ENCODE measurements at places on chromosomes 11 and 22.
A peak's percentile ranks its signal among the peaks of the same experiment; 100 is the strongest.

- no peak for DNase-seq
Measured at GRCh38 chr11:72292106-72292785, 48.3 kb upstream of the PHOX2A start.

- no peak for DNase-seq
Measured at GRCh38 chr11:83970061-83970671, 684.0 kb upstream of the CCDC90B start.

- DNase-seq, result no peak
Measured at GRCh38 chr11:70883973-70884623, 368.3 kb downstream of the SHANK2 start.

- DNase-seq, result peak; percentile 92
Measured at GRCh38 chr22:29951791-29952413, 68.9 kb downstream of the MTMR3 start.

DNA sequence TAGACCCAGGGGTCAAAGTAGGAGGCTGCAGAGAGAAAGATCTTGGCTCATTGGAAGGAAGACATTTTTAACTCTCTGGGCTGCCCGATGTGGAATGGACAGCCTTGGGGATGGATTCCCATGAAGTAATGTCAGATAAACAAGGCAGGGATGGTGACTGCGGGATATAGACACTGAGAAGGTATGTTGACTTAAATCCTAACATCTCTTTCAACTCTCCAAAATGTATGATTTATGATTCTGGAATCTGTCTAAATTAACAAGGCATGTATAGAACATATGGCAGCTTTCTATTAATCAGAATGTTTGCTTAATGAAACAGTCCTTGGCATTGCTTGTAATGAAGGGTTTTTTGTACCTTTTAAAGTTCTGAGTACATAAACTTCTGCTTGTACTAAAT, 56.1 kb upstream of the VSTM5 start:
- no peak for DNase-seq

DNA sequence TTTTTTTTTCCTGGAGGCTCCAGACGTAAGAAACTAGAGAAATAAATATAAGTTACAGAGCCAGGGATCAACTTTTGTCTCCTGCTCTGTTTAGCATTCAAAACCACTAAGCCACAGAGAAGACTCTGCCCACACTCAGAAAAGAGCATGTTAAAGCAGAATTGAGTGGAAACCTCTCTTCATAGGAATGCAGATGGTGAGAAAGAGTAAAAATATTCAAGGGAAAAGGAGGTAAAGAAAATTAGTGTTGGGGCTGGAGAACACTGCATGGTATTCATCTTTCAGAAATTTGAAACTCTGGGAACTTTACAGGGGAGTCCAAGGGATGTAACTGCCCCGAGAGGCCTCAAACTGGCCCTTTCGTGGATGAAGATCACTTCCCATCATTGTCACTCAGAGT, 65.1 kb downstream of the CLMP start:
- DNase-seq, result no peak

- no peak for DNase-seq
Measured at GRCh38 chr11:120590472-120590871, 78.9 kb downstream of the GRIK4 start.

DNA sequence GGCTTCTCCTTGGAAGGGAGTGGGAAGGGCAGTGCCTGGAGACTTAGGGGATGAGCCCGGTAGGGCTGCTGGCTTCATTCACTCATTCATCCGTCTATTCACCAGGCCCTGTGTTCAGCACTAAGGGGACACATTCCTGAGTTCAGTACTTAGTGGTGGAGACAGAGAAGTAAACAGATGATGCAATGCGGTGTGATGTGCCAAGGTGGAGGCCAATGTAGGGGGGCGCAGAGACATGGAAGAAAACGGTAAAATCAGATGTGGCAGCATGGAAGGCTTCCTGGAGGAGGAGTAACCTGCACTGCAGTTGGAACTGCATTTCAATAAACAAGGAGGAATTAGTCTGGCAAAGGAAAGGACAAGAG, 21.3 kb downstream of the GRIK4 start:
- DNase-seq, result no peak

DNA sequence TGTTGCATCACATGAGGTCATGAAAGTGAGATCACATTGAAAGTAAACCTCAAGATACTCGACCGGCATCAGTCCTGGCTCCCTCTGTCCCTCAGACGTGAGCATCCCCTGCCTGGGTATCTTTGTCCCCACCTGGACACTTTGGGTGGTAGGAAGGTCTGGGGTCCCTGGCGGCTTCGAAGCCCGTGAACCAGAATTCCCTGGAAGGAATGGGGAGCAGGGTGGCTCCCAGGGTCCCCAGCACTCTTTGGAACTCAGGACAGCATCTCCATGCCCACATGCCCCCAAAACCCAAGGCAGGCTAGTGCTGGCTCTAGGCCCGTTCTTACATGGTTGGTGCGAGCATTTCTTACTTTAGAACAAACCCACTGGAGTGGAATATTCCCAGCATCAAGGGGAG, 7.5 kb downstream of the DERL3 start:
- DNase-seq, result no peak

GRCh38 chr11:5597953-5598352, 1.5 kb downstream of the TRIM6 start:
- no peak for DNase-seq

DNA sequence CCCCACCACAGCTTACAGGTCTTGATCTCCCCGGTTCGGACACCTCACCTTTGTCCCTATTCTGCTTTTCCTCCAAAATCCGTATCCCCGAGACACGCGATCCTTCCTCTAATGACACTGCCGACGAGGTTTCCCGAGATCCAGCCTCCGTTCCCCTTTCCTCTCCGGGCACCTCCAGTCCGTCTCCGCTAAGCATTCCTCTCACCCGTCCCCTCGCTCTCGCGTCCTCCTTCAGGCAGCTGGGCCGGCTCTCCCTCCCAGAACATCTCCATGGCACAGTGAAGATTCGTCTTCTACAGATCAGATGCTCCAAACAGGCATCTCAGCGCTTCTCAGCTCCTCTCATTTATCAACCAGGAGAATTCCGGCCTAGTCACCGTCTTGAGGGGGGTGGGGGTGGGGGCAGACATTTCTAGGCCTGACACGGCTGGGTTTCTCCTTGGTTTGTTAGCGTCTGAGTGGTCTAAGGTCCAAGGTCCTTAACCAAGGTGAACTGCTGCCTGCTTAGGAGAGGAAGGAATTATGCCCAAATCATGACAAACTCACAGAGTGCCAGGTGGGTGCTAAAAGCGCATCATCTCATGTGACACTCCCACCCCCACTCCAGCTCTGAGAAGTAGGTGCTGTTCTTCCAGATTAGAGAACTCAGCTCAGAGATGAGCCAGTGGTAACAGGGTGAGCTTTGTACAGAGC, at the start of gene SPTBN2:
TSS of gene SPTBN2 (minus strand) at position 524 of the 693 bp plus-strand sequence. CDS start 7,976 bp downstream, outside the sequence.
- DNase-seq, result no peak

DNA sequence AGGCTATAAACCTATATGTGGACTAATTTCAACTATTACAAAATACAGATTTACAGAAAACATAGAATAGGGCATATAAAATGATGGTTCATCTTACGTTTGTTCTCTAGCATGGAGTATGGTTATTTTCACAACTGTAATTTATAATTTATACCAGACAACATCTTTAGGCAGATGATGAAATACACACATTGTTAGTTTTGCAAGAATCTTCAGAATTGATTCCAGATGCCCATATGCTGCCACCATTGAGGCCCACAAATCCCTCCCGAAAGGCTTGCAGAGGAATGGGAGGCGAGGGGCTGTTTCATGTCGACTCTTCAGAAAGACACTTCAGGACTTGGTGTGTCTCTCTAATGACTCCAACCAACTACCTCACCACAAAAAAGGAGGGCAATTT, 6.2 kb downstream of the PTPN5 start:
- no peak for DNase-seq

DNA sequence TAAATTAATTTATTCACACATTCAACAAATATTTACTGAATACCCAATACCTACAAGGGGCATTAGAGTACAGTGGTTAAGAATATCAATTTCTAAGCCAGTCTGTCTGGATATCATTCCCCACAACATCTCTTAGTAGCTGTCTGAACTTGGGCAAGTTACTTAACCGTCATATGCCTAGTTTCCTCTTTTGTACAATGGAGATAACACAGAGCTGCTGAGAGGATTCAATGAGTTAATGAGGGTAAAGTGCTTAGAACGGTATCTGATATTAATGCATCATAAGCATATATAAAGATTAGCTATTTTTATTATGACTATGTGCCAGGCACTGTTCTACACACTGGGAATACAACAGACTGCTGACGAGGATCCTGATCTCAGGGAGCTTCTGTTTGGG, 116.4 kb downstream of the APOL5 start:
- no peak for DNase-seq

DNA sequence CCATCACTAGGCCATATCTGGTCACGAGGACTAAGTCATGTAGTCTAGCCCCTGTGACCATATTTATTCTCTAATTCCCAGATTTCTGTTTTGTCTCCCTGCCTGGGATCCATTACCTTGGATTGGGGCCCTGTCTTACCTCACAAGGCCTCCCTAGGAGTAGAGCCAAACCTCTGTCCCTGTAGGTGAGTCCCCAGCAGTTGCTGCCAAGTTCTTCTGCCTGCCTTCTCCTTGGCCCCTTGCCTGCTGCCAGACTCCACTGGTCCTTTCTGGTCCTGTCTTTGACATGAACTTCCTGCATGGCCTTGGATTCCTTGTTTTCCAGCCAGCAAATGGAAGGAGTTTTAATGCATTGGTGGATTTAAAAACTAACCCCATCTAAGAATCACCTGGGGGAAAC, 35.6 kb upstream of the CADM1 start:
- DNase-seq, result no peak

DNA sequence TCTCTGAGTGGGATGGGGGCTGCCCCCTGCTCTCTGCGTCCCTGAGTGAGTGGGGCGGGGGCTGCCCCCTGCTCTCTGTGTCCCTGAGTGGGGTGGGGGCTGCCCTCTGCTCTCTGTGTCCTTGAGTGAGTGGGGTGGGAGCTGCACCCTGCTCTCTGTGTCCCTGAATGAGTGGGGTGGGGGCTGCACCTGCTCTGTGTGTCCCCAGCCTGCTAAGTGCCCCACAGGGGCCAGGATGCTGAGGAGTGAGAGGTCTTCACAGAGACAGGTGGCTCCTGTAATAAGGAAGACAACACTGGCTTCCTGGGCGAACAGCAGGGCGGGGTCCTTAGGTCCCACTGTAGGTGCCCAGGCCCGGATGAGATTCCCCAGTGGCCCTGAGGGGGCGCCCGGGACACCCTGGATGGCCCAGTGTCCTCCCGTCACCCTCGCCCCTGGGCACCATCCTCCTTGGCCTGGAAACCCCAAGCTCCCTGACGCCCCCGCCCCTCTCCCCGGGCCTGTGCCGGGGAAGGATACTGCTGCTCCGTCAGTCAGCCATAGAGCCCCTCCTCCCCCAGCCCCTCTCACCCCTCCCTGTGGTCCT, 3.8 kb upstream of the CCDC188 start:
- no peak for DNase-seq

GRCh38 chr11:86120807-86121206, 51.9 kb upstream of the PICALM start:
- DNase-seq, result no peak

GRCh38 chr11:34916843-34917770, 689 bp downstream of the PDHX start:
- no peak for DNase-seq

DNA sequence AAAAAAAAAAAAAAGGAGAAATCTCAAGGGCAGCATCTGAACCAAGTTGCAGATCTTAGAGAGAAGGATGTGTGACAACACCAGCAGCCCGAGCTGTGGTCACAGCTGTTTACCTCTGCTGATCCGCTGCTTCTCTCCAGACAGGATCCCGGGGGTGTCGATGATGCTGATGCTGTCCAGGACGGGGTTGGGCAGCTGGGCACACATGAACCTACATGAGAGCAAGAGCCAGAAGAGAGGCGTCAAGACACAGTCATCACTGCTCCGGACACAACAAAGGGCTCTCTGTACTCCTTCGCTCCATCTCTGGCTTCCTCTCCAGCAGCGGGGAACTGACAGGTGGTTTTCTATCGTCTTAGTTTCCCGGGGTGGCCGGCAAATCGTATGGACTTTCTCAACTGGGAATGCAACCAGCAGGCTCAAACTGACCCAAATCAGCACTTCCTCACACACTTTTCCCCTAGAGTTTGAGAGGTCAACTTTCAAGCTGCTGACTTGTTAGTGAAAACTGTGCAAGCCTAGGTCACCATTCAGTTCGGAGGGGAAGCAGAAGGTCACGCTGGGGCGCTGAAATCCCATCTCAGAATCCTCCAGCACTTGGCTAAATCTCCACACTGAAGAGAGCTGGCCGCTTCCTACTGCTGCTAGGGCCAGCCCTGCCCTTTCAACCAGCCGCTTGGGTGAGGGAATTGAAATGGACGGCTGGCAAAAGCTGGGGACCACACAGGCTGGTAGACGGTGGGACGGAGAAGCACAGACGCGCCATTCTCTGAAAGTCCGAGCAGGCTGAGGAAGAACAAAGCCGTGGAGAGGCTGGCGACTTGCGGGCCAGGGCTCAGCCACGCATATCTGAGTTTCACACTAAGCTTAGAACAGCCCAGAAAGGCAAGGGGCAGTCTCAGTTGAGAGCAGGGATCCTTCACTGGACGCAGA, 3.8 kb downstream of the EHD1 start:
- DNase-seq, result no peak

- DNase-seq, result no peak
Measured at GRCh38 chr11:112884012-112884767, 77.0 kb upstream of the NCAM1 start.

DNA sequence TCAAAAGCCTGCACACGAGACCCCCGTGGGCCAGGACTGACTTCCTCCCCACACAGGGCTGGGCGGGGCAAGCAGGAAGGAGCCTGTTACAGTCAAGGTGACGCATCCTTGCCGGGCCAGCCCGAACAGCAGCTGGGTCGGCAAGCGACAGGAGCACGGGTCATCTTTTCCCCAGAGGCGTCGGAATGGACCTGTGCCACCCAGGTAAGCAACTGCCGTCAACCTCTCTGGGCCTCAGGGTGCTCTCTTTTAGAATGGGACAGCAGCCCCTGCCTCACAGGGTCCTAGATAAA, at the start of gene CYTH4:
TSS of gene CYTH4 (plus strand) at position 124 of the 293 bp plus-strand sequence. CDS start at position 186, 62 bp downstream.
- DNase-seq, result no peak

DNA sequence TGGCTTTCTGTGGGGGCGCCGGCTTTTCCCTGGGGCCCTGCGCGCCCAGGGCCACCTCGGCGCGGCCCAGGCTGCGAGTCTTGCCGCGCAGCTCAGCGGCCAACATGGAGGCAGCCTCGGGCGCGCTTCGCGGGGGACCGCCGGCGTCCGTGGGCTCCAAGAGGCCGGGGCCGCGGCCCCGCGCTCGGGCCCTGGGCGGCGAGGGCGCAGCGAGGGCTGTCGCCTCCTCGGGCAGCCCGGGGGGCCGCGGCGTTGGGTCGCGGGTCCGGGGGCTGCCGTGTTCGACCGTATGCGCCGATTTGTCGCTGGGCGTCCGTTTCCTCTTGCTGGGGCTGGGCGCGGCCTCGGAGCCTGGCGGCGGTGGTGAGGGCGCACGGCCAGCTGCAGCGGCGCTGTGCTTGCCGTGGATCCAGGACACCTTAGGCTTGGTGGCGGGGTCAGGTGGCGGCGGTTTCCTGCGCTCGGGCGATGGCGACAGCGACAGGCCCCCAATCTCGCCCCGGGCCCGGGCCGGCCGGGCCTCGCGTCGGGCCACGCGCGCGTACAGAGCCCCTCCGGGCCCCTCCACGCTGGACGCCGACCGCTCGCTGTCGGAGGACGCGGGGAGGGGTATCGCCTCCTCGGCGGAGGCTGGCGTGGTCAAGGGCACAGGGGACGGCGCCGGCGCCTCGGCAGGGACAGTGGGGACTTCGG, 11.9 kb downstream of the SCARF2 start:
- DNase-seq, result no peak
